ENCODE measurements at places on chromosomes 4 and X. TPM values are rescaled to one million over a fixed set of nuclear protein-coding genes. Genes with fewer than 3 reads are reported as not detected.

Gene CT47B1
- not detected for total RNA-seq

Gene KCND1
- total RNA-seq = 5.3 TPM

Gene ALB
- not detected for total RNA-seq

Gene ERCC6L
- 21.2 TPM for total RNA-seq

Gene TAB3
- 9.1 TPM for total RNA-seq

GRCh38 chr4:6180841-6181631, 19.3 kb downstream of the JAKMIP1 start:
- no peak overlapping the region for H3K27ac ChIP-seq
- no peak overlapping the region for H3K4me3 ChIP-seq
- H3K36me3 ChIP-seq = no peaks in the 10 kb centered on the region

DNA sequence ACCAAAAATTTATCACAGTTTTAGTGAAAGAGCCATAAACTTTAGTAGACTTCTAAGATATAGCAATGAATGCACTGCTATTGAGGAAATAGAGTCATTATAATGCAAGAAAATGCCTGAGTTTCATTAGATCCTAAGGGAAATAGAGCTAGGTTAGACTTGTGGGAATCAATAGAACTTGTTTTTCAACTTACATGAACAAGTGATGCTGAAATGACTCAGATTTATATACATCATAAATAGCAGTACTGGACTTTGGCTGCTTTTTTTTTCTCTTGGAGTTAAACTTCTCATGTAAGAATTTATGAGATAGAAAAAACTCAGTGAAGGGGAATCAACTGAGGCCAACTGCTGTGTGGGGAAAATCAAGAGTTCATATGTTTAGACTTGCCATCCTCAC, 216.5 kb upstream of the AADAT start:
- DNase-seq = no peak
- no peak overlapping the region for H3K27ac ChIP-seq
- H3K27me3 ChIP-seq = no peaks in the 10 kb centered on the region

GRCh38 chrX:16240231-16240905, 73.1 kb downstream of the MAGEB17 start:
- DNase-seq = no peak
- no peak overlapping the region for H3K4me3 ChIP-seq
- no peak overlapping the region for H3K27ac ChIP-seq

DNA sequence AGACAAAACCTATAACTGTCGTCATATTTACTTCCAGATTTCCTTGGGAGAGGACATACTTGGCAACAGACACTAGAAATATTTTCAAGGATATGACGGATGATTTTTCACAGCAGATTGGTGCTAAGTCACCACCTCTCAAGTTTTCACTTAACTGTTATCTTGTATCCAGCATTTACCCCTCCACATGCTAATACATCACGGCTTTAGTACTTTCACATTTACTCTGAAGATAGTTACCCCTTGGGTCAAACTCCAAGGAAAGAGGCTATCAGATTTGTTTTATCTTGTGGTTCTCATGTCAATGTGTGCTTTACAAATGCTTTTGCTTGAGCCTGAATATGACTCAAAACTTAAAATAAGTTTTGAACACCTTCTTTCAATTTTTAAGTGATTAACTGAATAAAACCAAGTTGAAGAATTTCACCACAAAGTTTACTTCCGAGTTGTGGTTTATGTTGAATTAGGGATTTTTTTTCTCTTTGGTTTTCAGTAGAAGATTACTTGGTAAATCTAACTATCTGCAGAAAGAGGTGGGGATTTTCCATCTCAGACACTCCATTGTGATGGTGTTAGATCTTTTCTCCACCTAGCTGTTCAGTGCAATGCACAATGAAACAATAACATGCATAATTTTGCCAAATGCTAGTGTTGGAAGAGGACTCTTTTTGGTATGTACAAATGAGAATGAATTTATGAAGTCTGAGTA, 75.4 kb upstream of the FAT1 start:
- H3K27ac ChIP-seq = no peak overlapping the region
- DNase-seq = no peak
- H3K36me3 ChIP-seq = no peaks in the 10 kb centered on the region
- H3K27me3 ChIP-seq = no peaks in the 10 kb centered on the region
